ENCODE measurements at places on chromosomes 11 and 22.

DNA sequence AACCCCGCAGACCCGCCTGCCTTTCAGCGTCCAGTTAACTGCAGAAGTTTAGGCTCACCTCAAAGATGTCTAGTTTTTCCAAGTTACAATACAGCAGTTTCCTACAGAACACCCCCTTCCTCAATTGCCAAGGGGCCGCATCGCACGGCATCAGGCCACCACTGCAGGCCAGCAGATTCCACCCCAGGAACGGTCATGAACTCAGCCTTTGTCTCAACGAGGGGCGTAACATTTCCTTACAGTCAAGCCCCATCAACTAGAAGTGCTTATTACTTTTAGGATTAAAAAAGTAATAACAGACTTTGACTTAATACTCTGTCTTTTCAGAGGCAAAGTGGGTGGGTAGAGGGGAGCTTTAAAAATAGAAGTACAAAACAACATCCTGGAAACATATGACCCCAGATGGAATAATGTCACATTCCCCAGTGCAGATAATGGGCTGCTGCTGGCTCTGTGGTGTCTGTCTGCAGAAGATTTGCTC, 36.3 kb downstream of the PPP2R1B start:
- DNase-seq = no peak

DNA sequence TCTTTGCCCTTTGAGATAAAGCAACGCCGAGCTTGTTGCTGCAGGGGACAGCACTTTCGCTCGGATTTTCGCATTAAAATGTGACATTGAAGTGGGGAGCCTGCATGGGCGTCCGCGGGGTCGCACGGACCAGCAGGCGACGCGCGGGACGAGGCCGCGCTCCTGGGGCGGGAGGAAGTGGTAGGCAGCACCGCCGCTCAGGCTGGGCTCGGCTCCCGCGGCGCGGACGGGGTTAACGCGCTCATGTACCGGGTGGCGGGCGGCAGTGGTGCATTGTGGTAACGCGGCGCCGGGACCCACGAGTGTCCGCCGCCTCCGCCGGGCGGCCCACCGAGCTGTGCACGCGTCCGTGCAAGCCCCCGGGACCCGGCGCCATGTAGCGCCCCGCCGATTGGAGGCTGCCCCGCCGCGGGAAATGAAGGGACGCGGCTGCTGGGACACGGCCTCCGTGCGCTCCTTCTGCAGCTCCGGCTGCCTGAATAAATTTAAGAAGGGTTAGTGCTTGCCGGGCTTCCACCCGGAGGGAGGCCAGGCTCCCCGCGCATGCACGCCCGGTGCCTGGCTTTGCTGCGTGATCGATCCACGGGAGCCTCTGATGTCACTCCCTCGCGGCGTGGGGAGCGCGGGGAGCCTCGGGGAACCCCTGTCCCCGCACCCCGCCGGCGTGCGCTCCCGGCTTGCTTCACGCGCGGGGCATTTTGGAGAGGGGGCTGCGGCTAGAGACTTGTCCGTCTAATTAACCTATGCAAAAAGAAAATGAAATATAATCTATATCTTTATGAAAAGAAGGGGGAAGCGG, 127.7 kb downstream of the OSBP2 start:
- no peak for DNase-seq

GRCh38 chr11:97149741-97150140, 759.9 kb downstream of the JRKL start:
- DNase-seq = no peak

GRCh38 chr22:37604875-37605274, 3.8 kb upstream of the GGA1 start:
- peak; percentile 41 for DNase-seq

DNA sequence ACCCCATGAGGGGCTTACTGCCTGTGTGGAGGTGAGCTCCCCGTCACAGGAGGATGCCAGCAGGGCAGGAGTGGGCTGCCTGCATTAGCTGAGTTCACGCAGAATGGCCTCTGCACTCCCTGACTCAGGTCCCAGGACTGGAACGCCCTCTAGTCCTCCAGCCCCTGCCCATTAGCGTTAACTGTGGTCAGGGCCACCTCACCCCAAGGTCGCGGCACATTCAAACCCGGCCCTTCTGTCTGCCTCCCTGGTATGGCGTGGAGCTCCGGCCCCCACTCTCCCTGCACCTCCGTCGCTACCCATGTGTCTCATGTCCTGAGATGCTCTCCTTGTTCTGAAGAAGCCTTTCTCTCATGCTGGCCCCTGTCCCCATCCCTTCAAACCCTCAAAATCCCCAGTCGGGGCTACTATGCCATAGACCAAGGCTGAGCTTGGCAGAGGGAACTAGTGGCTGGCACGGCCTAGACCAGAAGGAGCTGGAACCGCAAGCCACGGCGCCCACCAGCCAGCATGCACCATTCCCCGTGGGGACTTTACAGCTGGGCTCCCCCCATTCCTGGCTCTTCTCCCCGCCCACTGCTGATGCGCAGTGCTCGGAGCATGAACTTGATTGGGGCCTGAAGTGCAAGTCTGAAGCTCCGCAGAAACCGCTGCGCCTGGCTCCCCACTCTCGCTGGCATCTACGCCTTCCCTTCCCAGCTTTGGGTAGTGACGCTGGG, 79.5 kb upstream of the RTL6 start:
- DNase-seq = no peak

GRCh38 chr11:106683435-106683834, 334.8 kb downstream of the GUCY1A2 start:
- no peak for DNase-seq

All from activated naive CD4-positive, alpha-beta T cell (primary cell).